ENCODE measurements at places on chromosomes 7 and 10.

DNA sequence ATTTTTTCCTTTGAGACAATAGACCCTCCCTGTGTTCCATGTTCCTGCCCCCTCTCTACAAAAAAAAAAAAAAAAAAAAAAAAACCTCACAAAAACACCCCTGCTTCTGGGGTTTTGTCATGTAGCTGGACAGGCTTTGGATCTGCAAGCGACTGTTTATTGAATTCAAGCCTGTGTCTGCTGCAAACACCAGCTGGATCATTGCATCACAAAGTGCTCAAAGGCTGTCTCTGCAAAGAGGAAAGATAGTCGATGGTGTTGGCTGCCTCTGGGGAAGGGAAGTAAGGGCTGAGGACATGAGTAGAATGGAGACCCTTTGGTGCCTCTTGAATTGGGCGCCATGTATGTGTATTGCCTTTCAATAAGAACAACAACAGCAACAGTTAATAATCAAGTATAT is 471.2 kb downstream of the PLXNA4 start:
- no peak for DNase-seq

- no peak for DNase-seq
These were observed 4.1 kb downstream of the HOXA9 start for GRCh38 chr7:27161214-27161720.

DNA sequence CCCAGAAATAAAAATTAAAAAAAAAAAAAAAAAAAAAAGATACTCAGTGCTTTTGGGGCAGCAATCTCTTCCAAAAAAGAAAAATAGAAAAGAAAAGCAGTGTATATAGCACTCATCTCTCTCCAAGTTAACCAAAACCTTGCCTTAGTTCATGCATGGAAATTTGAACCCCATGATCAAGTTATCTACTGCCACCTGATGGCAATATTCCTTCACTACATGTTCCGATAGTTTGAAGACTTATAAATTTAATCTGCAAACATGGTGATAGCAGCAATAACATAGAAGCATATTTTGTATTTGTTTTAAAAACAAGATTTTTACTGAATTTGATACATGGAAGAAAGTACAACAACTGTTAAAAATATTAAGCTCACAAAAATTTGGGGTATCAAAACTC is 48.6 kb upstream of the SLIT1 start:
- DNase-seq = no peak

DNA sequence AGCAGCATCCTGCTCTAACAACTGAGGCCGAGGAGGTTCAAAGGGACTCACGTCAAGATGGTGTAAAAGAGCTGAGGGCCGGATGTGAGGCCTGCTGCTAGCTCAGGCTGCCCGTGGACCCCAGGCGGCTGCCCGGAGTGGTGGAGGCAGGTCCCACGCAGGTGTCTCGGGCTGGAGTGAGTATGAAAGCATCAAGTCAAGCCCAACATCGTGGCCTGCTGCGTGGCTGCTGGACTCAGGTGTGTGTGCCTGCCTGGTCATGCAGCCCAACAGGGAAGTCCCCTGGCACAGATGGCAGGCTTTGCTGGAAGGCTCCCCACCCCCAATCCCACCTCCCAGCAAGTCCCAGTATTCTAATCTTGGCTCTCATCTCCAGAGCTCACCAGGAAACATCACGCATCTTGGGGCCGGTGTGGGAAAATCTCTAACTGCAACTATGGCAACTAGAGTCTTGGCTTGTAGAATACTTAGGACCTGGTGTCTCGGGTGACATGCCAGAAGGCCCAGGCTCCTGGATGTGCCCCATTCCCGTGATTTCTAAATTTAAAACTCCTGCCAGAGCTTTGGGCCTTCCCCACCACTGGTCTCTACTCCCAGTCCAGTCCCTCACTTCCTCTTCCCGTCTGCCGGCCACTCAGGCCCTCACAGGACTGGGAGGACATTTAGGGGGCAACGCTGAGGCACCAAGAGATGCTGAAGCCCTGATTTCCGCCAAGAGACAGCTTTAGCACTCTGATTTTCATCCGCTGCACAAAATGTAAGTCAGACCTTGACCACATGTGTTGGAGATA is 85.9 kb downstream of the PRKAG2 start:
- DNase-seq = no peak

DNA sequence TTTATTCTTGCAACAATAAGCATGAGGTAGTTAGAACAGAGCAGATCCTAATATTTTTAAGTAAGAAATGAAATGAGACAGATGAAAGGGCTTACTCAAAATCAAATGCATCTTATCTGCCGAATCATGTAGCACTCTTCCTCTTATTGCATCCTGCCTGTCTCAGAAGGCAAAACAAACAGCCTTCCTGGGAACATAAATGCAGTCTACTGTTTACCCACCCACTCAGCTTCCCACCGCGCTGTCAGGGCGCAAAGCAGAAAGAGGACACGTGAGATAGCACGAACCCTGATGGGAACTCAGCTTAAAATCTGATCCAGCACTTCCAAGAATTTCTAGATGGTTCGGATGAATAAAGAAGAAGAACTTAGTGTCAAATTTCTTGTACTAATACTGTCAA is 114.4 kb upstream of the CDK1 start:
- DNase-seq = no peak

DNA sequence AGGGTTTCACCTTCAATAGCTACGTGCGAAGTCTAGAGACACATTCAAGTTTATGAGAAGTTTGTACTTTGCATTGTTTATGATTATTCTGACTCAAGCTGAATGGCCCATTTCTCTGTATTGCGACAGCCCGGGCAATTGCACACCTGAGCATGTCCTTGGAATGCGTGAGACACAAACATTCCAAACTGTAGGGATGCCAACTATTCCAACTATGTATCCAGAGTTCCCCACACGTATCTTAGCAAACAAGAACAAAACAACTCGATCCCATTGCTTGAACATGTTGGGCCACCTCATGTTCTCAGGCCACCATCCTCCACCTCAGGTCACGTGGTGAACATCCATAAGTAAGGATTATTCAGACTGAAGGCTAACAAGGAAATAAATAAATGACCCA is 51.4 kb upstream of the EGFR start:
- DNase-seq = no peak

DNA sequence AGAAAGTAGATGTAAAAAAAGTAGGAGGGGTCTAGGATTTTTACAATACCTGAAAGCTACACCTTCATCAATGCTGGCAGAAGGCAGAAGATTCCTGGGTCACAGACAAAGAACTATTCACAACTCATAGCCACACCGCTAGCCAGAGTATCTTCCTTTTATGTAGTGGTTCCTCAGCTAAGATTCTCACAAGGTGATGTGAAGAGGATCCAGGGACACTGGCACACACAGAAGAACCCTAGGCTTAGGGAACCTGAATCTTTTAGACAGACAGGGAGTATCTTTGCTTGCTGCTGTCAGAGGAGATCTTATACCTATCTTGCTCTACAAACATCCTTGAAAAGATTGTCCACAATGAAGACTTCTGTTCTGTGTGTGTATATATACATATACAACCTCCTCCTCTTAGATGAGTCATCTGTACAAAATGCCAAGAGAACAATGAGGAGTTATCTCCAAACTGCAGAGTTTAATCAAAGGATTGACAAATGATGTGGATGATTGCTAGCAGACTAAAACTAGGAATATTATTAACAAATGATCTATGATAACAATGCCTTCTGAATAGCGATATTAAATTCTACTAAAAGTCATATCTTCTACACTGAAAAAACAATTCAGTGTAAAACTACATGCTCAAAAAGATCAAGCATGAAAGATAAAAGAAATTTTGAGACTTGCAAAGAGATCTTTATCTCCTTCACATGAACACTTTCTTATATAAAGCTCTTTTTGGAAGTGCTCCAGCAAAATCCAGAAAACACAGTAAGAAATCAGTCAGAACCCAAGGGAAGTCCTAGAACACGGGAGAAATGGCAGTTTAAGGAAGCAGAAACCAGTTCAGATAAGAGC is 409.3 kb downstream of the PARD3 start:
- DNase-seq = no peak

DNA sequence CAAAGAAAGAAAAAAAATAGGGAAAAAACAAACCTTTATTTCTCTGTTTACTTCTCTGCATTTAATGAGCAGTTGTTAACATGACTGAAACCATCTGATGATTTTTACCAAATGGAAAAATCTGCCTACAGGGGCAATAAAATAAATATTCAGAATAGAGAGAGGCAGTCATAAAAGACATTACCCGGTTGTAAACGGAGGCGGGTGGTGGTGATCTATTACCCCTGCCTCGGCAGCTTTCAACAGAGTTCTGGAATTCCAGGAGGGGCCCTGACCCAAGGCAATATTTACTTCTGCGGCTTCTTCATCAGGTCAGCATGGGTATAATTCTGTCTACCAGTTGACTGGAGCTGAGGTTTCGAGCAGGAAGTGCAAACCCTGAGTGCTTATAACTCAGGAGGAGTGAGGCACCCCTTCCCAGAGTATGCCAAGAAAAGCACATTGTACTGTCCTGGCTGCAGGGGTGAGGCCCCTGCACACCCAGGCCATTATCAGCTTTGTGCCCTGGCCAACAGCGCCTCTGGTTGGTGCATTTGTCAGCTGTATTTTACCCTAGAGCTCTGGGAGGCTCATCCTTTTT is 8.2 kb upstream of the CXCL12 start:
- no peak for DNase-seq

GRCh38 chr7:153628825-153629224 is 423.4 kb upstream of the DPP6 start:
- no peak for DNase-seq

GRCh38 chr7:48962821-48963505 is 38.6 kb downstream of the CDC14C start:
- DNase-seq = no peak

GRCh38 chr7:91353848-91354247 is 89.6 kb downstream of the FZD1 start:
- DNase-seq = no peak

GRCh38 chr10:33655921-33656320 is 321.5 kb upstream of the NRP1 start:
- no peak for DNase-seq
